ENCODE measurements at places on chromosomes 4 and X.

DNA sequence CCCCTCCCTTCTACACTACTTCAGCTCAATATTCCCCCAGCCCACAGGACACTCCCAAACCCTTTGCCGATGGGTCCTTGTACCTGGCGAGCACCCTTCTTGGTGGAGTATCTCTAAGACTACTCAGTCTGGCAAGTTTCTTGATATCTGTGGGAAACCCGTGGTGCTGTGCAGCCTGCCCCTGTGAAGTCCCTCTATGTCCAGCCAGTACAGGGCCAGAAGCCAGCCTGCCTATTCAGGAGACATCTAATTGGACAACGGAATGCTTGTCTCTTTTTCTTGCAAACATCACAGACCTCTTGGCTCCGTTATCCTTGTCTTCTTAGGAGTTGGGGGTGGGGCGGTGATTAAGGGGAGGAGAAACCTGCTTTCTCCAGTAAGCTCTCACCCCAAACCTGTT lies 3.7 kb upstream of the IGFBP7 start:
- no peak for ATAC-seq

GRCh38 chrX:129559783-129560182 lies 19.7 kb downstream of the OCRL start:
- ATAC-seq, result no peak

GRCh38 chrX:53122013-53122412 lies 28.1 kb downstream of the KANTR start:
- ATAC-seq, result no peak

DNA sequence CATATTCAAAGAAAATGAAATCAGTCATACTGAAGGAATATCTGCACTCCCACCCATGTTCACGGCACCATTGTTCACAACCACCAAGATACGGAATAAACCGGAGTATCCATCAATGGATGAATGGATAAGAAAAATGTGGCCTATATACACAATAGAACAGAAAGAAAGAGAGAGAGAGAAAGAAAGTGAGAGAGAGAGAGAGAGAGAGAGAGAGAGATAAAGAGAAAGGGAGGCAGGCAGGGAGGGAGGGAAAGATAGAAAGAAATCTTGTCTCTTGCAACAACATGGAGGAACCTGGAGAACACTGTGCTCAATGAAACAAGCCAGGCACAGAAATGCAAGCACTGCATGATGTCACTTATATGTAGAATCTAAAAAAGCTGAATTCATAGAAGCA lies 52.4 kb downstream of the ANKRD17 start:
- ATAC-seq, result no peak

GRCh38 chrX:16804923-16805464 lies 18.7 kb downstream of the TXLNG start:
- ATAC-seq, result no peak

GRCh38 chr4:15443371-15444160 lies 15.7 kb downstream of the C1QTNF7 start:
- ATAC-seq, result no peak

Data from activated CD4-positive, CD25-positive, alpha-beta regulatory T cell treated with anti-CD3 and anti-CD28 coated beads, Interleukin-2, amount 50 U/mL, for 24 hours (primary cell).